ENCODE measurements at places on chromosomes 12 and 14.

DNA sequence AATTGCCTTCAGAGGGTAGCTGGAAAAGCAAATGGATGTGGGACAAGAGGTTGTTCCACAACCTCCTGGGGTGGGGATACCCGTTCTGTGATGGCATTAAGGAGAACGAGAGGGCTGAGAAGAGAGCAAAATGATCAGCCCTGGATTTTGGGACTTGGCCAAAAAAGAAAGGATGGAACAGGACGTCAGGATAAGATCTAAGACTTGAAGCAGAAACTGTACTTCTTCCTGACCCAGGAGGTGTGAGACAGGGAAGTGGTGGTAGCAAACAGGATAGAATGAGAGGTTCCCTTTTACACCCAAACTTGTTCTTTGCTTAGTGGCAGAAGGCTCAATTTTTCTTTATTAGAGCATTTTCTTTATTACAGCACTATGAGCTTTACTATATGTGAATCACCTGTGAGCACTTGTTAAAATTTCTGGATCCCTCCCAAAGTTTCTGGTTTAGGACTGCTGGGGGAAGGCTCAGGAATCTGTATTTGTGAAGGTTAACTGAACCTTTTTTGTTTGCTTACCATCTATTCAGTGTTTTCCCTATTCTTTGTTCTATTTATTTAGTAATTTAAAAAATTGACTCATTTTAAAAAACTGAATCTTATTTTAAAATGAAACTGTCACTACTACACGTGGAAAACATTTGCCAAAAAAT, 59.2 kb downstream of the ERC1 start:
- DNase-seq = no peak

- no peak for DNase-seq
Observed at GRCh38 chr14:22002860-22003284, 329.3 kb upstream of the OR4E1 start.

GRCh38 chr12:92603741-92604432, 98.9 kb upstream of the PLEKHG7 start:
- DNase-seq = no peak

DNA sequence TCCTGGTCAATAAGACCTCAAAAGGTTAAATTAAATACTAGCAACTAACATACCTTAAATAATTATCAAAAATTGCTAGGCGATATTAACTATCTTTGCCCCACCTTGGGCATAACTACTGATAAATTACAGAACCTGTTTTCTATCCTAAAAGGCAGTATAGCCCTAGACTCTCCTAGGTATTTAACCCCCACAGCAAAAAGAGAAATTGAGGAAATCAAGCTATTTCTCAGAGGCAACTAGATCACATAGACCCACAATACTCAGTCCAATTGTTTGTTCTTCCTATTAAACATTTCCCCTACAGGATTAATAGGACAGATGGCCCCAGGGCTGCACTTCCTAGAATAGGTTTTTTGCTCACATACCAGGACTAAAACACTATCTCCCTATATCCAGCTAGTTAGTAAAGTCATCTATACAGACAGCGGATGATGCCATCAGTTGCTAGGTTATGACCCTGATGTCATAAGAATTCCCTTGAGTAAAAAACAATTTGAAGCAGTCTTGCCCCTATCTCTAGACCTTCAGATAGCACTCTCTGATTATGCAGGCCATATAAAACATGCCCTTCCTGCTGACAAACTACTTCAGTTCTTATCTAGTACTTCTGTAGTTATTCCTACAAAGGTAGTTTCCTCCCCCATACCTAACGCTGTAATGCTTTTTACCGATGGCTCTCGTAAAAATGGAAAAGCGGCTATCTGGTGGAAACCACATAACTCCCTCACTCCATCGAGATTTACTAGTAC, 118.4 kb downstream of the PPHLN1 start:
- DNase-seq = no peak

- no peak for DNase-seq
Observed at GRCh38 chr12:27672643-27673042, 23.6 kb upstream of the REP15 start.

DNA sequence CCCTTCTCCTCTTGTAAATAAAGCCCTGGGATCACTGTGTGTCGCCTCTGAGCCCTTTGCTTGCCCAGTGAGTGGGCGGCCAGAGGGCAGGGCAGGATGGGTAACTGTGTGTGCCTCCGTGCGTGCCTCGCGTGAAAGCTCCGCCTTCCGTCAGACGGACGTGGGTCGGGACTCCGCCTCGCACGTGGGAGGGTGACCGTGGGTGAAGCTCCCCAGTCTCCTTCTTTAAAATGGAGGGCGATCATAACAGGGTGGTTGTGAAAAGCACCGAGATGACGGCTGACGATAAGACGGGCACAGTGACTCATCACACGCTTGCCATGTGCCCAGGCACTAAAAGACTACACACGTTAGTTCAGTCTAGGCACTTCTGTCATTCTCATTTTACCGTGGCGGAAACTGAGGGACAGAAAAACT, 9.2 kb downstream of the PHB2 start:
- no peak for DNase-seq

- DNase-seq = no peak
Observed at GRCh38 chr12:108896336-108896735, 16.4 kb downstream of the DAO start.

GRCh38 chr12:106954462-106955376, 988 bp upstream of the TMEM263 start:
- DNase-seq = no peak

GRCh38 chr12:79685068-79685467, 5.7 kb downstream of the PAWR start:
- DNase-seq = no peak

DNA sequence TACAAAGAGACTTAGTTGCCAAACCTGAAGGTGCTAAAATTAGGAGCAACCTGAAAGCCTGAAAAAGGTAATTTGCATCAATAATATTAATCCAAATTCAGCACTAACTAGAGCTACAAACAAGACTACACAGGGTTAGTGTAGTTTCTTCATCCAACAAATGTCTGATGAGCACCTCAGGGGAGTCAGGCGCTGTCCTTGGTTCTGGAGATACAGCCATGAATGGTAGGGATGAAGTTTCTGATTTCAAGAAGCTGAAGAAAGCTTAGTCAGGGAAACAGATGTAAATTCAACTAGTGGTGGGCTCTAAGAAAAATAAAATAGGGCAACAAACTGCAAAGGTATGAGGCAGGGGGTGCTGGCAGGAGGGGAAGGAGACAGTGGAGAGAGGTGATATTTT, 266.3 kb downstream of the GLT1D1 start:
- DNase-seq = no peak

GRCh38 chr12:56668197-56668457, 20.0 kb downstream of the PTGES3 start:
- no peak for DNase-seq

DNA sequence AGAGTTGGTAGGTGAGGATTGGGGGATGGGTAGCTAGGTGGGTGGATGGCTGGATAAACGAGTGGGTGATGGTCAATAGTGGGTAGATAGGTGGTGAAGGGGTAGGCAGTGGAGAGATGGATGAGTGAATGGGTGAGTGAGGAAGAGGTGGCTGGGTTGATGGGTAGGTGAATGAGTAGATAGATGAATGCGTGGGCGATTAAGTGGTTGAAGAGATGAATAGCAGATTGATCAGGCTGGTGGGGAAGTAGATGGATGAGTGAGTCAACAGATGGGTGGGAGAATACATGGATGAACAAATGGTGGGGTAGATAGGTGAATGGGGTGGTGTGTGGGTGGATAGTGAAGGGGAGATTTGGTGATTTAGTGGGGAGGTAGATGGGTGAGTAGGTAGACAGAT, 51.1 kb downstream of the SYNE3 start:
- DNase-seq = no peak

DNA sequence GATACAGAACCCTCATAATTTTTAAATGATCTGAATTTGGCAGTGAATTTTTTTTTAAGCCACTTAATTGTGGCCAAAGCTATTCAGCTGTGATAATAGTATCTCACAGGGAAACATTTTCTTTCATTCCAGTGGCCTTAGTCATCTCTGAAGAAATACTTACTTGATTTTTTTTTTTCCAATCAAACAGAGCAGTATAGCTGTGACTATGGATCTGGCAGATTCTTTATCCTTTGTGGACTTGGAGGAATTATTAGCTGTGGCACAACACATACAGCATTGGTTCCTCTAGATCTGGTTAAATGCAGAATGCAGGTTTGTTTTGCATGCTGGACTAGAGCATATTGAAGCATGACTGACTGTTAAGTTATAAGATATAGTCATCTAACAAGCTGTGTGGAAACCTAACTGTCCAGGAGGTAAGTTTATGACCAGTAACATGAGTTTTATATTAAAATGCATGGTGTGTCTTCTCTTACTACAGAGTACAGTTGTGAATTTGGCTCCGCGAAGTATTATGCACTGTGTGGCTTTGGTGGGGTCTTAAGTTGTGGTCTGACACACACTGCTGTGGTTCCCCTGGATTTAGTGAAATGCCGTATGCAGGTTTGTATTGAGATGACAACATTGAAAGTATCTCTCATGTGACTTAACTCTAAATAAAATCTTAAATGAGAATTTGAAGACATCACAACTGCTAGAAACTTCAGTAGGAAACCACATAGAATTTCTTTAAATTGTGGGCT, 1.9 kb downstream of the SLC25A3 start:
- DNase-seq = no peak

- peak; percentile 65 for DNase-seq
Observed at GRCh38 chr14:89902881-89903280, 51.6 kb downstream of the EFCAB11 start.

DNA sequence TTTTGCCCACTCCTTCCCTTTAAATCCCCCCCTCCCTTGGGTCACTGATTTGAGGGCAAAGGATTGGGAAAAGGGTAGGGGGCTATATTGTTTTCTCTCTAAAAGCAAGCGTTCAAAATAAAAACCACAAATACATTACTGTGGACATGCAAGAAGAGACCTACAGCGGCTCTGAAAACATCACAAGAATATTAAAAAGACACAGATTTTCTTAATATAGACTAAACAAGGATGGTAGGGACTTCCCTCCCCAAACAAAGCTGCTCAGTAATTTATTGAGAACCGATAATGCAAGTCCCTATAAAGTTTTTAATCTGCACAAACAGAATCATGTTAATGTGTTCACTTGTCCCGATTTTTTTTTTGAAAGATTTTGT, 12.9 kb downstream of the TBX3 start:
- no peak for DNase-seq

- DNase-seq = no peak
Observed at GRCh38 chr12:54133772-54134375, 54.9 kb downstream of the SMUG1 start.

DNA sequence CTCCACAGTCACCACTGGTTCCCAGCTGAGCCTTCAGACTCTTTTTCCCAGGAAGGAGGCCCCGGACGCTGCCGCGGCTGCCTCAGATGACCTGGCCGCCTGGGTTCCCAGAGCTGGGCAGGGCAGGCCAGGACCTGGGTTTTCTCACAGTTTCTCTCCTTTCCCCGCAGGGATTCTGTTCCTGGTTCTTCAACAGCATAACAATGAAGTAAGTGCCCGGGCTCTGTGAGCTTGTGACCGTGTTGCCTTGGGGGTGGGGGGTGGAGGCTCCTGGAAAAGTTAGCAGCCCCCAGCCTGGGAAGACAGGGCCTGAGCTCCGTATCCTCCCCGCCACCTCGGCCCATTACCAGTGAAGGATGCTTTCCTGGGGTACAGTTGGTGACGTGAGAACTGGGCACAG, 43.7 kb downstream of the TMEM63C start:
- no peak for DNase-seq
